ENCODE measurements at places on chromosomes 2 and 18.

- no peak for DNase-seq
Measured at GRCh38 chr2:236557306-236558030, 12.2 kb upstream of the ACKR3 start.

DNA sequence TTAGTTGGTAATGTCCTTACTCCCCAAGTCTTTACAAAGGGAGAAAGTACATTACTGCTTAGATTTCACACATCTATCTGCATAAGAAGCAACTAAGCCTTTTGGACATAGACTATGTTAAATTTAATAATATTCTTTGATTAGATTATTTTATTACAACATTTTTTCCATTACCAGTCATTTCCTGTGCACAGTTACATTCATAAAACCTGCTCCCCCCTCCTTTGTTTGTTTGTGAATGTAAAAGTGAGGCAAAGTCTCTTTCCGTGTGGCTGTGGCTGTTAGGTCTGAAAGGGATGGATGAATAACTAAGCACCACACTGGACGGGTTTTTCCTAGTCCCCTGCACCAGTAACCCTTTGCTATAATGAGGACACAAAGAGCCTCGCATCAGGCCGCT lies 9.6 kb downstream of the PTGR3 start:
- no peak for DNase-seq

DNA sequence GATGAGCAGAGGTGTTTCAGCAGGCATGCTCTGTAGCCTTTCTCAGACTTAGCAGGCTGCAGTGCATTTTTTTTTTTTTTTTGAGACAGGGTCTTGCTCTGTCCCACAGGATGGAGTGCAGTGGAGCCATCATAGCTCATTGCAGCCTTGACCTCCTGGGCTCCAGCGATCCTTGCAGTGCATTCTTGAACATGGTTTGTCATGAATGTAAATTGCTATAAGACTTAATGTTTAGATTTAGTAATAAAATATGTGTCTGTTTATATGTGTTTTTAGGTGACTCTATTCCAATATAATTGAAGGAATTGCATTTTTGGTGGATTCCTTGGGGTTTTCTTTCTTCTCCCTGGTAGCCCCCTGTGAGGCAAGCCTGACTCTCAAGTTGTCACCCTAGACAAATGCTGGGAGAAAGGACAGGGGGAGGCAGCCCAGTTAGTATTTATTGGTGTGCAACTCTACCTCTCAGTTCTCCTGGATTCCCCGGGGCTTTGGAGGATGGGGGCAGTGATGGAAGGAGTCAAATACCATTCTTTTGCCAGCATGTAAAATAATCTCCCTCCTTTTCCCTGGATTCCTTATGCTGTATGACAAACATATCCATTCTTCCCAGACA lies 22.7 kb downstream of the LYPD6B start:
- no peak for DNase-seq

GRCh38 chr2:145068509-145068908 lies 548.6 kb upstream of the ZEB2 start:
- no peak for DNase-seq

- DNase-seq = no peak
Measured at GRCh38 chr2:219658196-219658846, 30.9 kb downstream of the SLC4A3 start.

DNA sequence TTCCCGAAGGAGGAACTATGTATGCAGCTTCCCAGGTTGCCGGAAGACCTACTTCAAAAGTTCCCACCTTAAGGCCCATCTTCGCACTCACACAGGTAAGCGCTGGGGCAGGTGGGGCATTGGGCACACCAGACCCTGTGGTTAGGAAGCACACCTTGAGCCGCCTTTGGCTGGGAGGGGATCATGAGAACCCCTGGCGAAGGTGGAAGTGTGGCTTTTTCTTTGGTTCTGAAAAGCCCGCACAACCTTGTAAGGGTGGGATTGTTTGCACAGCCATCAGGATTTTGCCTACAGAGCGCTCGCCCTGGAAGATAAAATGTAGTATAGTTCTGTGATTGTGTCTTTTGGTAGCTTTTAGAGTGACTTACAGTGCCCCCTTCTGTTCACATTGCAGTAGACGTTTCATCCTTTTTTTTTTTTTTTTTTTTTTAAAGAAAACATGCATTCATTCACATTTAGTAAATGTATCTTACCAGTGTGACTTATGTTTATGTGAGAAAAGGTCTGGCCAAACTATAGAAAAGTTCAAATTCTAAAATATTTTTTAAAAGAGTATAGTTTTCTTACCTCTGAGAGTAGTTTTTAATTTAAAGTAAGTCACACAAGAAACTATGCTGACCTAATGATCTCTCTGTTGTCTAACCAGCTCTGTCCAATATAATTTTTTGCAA lies 5.3 kb downstream of the KLF11 start:
- DNase-seq = no peak

GRCh38 chr18:76075777-76076176 lies 419.3 kb downstream of the ZNF516 start:
- DNase-seq = no peak

DNA sequence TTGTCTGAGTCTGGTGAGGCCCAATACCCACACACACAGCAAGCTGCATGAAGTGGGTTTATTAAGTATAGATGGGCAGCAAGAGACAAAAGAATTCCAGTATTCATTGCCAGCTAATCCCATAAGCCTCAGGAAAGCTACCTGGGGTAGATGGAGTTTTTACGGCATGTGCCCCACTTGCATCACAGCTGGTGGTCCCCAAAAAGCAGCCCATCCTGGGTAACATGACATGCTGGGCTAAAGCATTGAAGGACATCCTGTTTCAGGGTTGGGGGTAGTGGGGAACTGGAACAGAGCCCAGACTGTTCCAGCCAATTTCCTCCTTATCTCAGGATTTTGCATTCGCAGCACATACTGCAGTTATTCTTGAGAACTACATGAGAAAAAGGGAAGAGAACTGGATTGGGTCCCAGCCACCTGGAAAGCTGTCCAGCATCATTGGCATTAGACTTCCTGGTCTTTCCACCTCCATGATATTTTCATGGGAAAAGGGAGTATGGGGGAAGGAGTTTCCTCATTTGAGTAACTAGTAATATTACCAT lies 240.1 kb upstream of the MMADHC start:
- no peak for DNase-seq

GRCh38 chr2:98149333-98149697 lies 62.3 kb downstream of the VWA3B start:
- no peak for DNase-seq
